ENCODE measurements at places on chromosomes 6 and 20. TPM values are rescaled to one million over a fixed set of nuclear protein-coding genes. Genes with fewer than 3 reads are reported as not detected.

The ALDH8A1 gene
- 0.85 TPM for total RNA-seq

The SLC13A3 gene
- total RNA-seq = 0.38 TPM

The ABHD16B gene
- not detected for total RNA-seq

The GRM1 gene
- under 0.01 TPM for total RNA-seq

The TNF gene
- total RNA-seq = not detected

The TXLNB gene
- under 0.01 TPM for total RNA-seq

The LY6G6C gene
- under 0.01 TPM for total RNA-seq

The ITPR3 gene
- 9.0 TPM for total RNA-seq

The ZNF311 gene
- total RNA-seq = 2.3 TPM

The KIF13A gene
- total RNA-seq = 56.2 TPM

Data from regular cardiac myocyte (primary cell).